Stimulated activated CD4-positive, alpha-beta T cell treated with anti-CD3 and anti-CD28 coated beads, TNF-alpha, amount 100 ng/mL, for 48 hours (primary cell): ENCODE measurements at places on chromosomes 5 and 9.

DNA sequence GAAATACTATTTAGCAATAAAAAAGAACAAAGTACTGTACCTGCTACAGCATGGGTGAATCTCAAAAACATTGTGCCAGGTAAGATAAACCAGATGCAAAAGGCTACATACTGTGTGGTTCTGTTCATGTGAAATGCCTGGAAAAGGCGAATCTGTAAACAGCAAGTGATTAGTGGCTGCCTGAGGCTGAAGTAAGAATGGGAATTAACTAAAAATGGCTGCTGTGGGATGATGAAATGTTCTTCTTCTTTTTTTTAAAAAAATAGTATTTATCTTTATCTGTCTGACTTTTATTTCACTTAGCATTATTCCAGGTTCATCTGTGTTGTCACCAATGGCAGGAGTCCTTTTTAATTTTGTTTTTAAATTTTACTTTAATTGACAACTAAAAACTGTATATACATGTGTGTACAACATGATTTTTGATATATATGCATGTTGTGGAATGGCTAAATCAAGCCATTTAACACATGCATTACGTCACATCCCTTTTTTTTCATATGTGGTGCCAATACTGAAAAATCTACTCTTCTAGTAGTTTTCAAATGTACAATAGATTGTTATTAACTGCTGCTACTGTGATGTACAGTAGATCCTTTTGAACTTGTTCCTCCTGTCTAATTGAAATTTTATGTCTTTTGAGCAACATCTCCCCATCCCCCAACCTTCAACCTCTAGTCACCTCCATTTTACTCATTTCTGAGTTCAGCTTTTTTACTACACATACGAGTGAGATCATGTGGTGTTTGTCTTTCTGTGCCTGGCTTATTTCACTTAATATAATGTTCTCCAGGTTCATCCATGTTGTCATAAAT, 62.9 kb upstream of the TNFAIP8 start:
- no peak for DNase-seq

DNA sequence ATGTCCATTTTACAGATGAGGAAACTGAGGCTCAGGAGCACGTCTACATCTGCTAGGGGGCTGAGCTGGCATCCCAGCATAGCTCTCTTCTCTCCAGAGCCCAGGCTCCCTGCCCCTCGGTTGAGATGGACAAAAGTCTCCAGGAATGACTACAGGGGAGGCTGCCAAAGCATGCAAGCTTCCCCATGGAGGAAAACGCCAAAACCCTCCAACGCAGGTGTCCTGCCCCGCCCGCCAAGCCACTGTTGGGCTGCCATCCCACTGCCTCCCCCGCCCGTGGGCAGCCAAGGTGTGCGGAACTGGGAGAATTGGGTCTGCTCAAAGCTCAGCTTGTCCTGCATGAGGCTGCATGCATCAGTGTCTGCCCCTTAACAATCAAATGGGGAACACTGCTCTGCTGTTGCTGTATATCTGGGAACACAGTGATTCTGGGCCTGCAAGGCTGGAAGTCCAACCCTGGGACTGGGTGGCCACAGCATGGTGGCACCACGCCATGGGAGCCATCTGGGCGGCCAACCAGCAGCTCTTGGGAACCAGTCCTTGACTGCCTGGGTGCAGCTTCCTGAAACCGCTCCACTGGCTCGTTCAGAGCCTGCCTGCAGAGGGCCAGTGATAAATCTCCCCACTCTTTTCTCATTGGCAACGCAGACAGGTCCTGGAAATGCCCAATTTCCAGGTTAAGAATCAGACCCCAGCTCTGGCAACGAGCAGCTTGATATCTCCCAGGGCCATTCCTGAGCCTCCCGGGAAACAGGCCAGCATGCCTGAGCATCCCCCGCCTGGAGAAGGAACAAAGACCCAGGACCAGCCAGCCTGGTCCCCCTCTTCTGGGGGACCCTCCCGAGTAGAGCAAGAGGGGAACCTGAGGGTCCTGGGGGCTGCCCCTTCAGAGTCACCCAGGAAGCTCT, 3.5 kb downstream of the RALGDS start:
- no peak for DNase-seq

- DNase-seq = no peak
These were observed 30.5 kb upstream of the UBAP2 start for GRCh38 chr9:34079181-34079580.

GRCh38 chr5:54620141-54620933, 102.8 kb downstream of the SNX18 start:
- no peak for DNase-seq

GRCh38 chr5:122673343-122673742, 101.5 kb upstream of the SNX2 start:
- no peak for DNase-seq

GRCh38 chr5:134139891-134140469, 25.5 kb downstream of the TCF7 start:
- DNase-seq = no peak

DNA sequence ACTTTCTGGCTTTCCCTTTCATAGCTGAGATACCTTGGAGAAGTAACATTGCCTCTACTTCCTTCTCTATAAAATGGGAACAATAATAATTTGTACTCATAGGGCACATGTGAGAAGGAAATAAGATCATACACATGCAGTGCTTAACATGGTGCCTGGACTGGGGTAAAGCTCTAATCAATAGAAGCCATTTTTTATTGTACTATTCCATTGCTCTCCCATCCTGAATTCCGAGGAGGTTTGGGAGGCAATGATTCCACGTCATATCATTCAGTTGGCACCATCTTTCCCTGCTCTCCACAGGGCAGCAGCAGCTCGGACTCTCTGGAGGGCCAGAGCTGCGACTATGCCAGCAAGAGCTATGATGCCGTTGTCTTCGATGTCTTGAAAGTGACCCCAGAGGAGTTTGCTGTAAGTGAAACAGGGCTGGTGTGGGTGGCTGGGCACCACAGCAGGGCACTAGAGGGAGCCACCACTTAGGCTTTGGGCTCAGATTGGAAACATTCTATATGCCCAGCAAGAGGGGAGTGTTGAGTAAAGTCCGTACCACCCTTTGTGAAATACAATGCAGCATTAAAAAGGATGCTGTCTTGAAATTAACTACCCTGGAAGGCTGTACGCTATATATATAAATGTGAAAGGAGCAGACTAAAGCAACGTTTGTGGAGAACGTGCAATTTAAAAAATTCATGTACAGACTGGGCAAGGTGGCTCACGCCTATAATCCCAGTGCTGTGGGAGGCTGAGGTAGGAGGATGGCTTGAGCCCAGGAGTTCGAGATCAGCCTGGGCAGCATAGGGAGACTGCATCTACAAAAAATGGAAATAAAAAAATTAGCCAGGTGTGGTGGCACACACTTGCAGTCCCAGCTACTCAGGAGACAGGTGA, 51.2 kb downstream of the RALGPS1 start:
- peak; percentile 13 for DNase-seq

- DNase-seq = no peak
These were observed 94.4 kb downstream of the PDZD2 start for GRCh38 chr5:31733371-31733770.

- DNase-seq = no peak
These were observed 375.2 kb upstream of the IRX2 start for GRCh38 chr5:3126639-3127038.

GRCh38 chr5:158287643-158288271, 428.8 kb upstream of the CLINT1 start:
- no peak for DNase-seq

GRCh38 chr9:99000476-99001395, 57.0 kb downstream of the COL15A1 start:
- DNase-seq = no peak

- peak; percentile 70 for DNase-seq
These were observed 41.2 kb downstream of the SLC22A5 start for GRCh38 chr5:132410451-132411303.

- no peak for DNase-seq
These were observed 15.1 kb upstream of the ACSL6 start for GRCh38 chr5:132026516-132027008.

- DNase-seq = no peak
These were observed 210.5 kb downstream of the PJA2 start for GRCh38 chr5:109199289-109199688.

GRCh38 chr5:45507178-45507577, 189.0 kb downstream of the HCN1 start:
- no peak for DNase-seq

- no peak for DNase-seq
These were observed 6.3 kb upstream of the HAPLN1 start for GRCh38 chr5:83726912-83727311.

DNA sequence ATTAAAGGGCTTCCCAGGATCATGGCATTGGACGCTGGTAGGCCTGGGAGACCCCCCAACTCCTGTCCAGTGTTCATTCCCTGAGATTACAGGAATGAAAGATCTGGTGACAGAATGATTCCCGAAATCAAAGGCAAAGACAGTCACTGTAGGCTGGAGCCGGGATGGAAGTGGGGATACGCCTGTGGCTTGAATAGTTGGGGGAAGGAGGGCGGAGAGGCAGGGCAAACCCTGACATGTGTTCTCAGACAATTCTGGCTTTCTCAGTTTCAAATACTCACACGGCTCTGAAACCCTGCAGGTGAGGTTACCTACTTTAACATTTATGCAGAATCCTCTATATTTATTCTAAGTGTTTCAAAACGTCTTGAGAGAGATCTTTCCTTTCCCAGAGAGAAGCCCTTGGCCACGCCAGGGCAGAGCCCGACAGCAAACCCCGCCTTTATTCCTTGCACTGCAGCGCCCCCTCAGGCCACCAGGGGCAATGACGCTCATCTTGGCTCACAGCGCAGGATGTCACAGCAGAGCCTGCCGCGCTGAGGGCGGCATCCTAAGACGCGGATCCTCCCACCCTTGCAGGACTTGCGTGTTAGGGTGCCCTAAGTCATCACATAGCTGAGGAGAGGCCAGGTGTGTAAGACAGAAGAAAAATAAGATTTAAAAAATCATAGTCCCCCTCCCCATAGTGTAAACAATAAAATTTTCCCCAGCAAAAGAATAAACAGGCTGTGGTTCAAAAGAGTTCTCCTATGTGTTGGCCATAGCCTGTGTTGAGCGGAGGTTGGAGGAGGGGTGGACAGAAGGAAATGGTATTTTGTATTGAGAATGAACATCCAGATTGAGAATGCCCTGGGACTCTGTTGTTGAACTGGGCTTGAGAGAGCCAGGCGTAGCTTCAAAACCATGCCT, 284.5 kb downstream of the NTRK2 start:
- peak; percentile 30 for DNase-seq

GRCh38 chr5:51395245-51395644, 12.0 kb downstream of the ISL1 start:
- no peak for DNase-seq

DNA sequence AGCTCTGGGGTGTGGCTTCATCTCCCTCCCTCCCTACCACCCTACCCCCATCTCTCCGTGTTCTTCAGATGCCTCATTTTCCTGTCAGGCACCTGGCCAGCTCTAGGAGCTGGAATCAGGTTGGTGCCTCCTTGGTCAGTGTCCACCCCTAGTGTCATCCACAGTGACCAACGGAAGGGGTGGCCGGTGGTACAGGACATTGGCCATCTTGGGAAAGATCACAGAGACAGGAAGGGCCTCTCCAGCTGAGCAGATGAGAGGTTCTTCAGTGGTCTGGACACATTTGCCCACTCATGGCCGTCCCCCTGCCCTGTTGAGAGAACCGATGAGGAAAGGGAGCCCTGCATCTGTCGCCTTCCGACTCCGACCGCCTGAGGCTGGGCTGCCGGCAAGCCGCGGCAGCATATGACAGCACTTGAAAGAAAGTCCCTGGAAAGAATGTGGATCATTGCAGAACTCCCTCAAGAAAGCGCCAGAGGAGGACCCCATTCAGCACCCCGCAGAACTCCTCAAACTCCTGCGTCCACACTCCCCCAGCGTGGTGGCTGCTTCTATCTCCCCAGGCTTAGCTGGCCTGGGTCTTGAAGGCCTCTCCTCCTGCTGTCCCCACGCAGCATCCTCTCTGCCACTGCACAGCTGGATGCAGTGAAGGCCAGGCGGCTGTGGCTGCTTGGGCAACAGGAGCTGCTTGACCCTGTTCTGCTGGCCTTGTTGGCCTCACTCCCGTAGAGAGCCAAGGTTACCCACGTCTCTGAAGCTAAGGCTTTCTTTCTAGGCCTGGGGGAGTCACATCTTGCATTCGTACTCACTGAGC, 1.9 kb upstream of the CLPTM1L start:
- no peak for DNase-seq

DNA sequence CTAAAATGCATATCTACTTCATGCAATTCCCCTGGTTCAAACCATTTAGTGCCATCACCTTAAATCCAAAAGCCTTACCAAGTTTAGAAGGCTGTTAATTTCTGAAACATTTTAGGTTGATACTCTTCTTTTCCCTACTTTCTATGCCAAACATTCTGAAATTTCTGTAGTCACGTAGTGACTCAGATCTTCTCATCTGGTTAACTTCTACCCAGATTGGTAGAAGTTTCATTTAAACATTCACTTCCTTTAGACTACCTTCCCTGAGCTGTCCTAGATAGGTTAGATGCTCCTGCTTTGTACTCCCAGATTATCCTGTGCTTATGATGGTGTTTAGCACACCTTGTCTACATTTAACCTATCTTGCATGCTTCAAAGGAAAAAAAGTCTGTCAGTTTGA, 9.9 kb downstream of the RAD50 start:
- no peak for DNase-seq
